ENCODE measurements at places on chromosomes 12 and 14. TPM values are rescaled to one million over a fixed set of nuclear protein-coding genes. Genes with fewer than 3 reads are reported as not detected.

Gene CFAP54
- polyA plus RNA-seq = 0.53 TPM

Gene TAS2R30
- 0.11 TPM for polyA plus RNA-seq

Gene CLEC2B
- 3.6 TPM for polyA plus RNA-seq

DNA sequence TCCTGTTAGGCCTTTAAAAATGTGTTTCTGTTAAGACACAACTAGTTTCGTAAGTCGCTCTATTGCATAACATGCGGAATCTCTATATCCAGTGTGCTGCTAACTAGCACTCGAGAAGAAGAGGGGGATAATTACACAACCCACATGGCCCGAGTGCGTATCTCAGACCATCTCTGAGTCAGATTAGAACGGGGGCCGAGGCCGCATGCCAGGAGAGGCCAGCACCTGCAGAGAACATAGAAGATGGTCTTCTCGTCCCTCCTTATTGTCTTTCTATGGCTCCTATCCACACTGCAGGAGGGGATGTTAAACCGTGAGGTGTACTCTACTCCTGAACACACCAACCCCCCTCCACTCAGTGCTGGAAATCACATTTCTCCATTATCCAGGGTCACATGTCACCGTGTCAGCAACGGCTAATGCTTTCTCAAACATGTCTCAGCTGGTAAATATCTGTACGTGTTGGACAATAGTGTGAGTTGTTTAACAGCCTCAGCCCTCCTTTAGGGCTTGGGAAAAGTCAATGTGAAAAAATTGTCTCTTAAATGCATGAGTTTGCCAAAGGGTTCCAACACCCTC is 56.3 kb downstream of the CCDC88C start:
- DNase-seq = no peak

DNA sequence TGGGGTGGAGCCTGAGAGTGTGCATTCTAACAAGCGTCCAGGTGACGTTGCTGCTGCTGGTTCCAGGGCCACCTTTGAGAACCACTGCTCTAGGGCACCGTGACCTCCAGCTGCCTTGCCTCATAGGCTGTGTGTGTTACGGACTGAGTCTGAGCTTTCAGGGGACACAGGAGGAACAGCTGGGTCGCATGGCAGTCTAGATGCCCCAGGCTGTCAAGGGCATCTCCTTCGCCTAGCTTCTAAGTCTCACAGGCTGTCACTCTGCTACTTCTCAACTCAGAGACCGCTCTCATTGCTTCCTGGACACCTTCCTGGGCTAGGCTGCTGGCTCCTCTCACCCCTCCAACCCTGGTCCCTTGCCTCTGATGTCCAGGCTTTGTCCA is 965 bp downstream of the KRT73 start:
- DNase-seq = no peak

DNA sequence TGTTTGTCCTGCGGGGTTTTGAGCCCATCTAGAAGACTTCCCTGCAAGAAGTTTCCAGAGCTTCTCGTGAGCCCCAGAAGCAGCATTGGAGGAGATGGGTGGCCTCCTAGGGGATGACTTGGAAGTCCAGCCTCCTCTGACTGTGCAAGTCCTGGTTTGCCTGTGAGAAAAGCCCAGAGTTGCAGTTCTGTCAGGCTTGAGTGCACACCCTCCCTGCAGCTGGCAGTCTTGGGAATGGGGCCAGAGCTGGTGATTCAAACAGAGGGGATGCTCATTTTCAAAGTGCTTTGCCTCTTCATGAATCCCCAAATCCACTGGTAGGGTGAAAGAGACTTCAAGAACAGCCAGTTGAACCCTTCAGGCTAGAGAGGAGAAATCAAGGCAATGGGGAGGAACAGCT is 3.9 kb upstream of the PPP1R1A start:
- no peak for DNase-seq

DNA sequence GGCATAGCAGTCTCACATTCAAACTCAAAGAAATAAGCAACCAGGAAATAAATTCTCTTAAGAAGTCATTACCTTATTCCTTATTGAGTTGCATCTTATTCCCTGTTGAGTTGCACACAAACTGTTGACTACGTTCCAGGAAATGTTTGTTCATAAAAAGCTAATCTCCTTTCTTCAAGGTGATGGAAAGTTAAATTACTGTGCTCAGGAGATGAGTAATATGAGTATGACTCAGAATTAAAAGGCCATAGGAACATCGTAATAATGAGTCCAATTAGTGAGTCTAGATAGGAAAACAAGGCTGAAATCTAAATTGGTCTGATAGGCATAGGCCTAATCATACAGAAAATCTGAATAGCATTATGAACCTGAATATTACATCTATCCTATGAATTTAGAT is 203.1 kb downstream of the SLC2A13 start:
- DNase-seq = no peak

GRCh38 chr12:44571006-44571550 is 305.0 kb downstream of the NELL2 start:
- DNase-seq = no peak

- no peak for DNase-seq
These were observed 207.9 kb downstream of the EFCAB11 start for GRCh38 chr14:89746654-89747053.
